ENCODE measurements at places on chromosomes 7 and 10.

DNA sequence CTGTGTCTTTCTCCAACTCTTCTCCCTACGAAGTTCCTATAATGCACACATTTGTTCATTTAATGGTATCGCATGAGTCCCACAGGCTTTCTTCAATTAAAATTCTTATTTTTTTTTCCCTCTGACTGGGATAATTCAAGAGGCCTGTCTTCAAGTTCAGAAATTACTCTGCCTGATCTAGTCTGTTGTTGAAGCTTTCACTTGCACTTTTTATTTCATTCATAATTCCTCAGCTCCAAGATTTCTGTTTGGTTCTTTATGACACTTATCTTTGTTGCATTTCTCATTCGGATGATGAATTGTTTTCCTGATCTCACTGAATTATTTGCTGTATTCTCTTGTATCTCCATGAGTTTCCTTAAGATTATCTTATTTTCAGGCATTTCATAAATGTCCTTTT lies 103.9 kb downstream of the RSU1 start:
- no peak for DNase-seq

- no peak for DNase-seq
Measured at GRCh38 chr7:123682690-123683089, 27.0 kb downstream of the LMOD2 start.

GRCh38 chr10:124106241-124106879 lies 13.0 kb upstream of the CHST15 start:
- no peak for DNase-seq

DNA sequence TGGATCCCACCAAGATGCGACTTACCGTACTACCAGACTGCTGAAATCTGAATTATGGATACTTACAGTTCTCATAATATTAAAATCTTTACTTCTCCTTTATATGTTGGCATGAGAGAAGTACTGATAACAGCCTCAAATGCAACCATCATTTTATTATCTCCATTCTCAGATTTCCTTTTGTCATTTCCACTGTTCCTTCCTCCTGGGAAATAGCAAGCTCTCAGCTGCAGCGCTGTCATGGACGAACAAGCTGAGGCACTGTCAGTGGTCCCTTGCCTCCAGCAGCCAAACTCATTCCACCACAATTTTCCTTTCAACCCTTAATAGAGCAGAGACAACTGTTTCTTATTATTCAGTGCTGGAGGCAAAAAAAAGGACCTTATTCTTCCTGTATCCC lies 478.4 kb downstream of the ARL4A start:
- no peak for DNase-seq

DNA sequence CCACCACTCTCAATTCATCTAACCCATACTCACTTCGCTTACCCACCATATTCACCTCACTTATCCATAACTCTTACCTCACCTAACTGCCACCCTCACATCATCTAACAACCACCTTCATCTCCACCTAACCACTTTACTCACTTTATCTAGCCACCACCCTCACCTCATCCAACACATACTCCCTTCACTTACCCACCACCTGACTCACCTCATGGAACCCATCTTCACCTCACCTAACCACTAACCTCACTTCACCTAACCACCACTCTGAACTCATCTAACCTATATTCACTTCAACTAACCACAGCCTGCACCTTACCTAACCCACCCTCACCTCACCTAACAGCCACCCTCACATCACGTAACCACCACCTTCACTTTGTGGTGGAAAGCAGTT lies 84.2 kb downstream of the VIPR2 start:
- no peak for DNase-seq

All from anterior cingulate cortex (tissue), 58 donors.